ENCODE measurements at places on chromosomes 3 and 15.

DNA sequence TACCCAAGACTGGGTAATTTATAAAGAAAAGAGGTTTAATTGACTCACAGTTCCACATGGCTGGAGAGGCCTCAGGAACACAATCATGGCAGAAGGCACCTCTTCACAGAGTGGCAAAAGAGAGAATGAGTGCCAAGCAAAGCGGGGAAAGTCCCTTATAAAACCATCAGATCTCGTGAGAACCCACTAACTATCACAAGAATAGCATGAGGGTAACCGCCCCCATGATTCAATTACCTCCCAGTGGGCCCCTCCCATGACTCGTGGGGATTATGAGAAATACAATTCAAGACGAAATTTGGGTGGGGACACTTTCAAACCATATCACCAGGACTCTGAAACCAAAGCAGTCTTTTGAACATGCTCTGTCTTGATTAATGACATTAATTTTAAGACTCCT lies 7.0 kb downstream of the RTP3 start:
- DNase-seq = no peak

- no peak for DNase-seq
These were observed 959 bp downstream of the SFMBT1 start for GRCh38 chr3:53044711-53045517.

DNA sequence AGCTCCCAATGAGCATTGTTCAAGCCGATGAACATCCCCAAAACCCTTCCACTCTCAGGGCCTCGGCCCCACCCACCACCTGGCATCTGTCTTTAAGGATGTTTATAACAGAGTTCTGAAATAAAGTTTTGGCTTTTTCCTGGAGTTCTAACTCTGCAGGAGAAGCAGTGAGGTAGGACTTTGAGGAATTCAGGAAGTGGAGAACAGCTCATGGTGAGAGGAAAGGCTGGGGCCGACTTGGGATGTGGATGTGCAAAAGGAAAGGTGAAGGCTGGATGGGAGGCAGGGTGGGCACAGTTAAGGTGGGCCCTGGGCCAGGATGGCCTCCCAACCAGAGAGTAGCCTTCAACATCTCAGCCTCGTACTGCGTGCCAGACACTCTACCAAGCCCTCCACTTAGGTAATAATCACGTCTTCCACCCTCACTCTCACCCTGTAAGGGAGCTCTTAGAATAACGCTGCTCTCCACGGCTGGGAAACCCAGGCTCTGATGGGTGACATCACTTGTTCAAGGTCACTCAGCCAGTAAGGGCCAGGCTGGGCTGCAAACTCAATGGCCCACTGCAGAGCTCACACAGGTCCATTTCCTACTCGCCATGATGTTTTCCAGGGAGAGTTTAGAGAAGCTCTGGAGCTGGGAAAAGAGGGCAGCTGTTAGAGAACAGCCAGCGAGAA lies 28.5 kb downstream of the LIPC start:
- DNase-seq = no peak

- no peak for DNase-seq
These were observed 317.3 kb upstream of the NAALADL2 start for GRCh38 chr3:174541708-174542315.

DNA sequence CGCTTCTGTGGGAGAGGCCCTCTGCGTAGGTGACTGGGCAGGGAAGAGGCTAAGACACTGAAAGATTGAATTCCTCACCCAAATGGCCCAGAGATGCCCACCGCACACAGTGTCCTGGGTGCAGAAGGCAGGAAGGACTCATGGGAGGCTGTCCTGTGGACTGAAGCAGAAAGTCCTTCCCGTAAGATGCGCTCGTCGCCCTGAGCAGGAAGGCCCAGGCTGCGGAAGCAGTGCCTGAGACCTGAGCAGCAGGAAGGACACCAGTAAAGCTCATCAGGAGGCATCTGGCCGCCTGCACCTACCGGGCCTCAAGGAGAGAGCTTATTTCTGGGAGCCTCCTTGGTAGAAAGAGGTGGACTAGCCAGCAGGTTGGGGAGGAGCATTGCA lies 3.3 kb downstream of the PAK6 start:
- DNase-seq = no peak

DNA sequence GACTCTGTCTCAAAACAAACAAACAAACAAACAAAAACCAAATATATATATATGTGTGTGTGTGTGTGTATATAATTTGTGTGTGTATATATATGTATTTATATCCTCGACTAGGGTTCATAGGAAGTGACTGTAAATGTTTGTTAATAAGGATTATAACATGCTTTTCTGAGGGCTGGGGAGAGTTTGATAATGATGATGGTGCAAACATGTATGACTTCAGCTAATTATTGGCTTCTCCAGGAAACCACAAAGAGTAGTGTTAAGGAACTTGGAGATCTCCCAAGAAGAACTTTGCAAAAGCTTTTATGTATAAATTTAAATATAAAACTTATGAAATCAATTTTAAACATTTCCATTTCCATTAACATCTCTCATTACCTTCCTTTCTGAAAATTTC lies 3.9 kb upstream of the OPA1 start:
- no peak for DNase-seq

- DNase-seq = no peak
These were observed 102.5 kb downstream of the AKAP13 start for GRCh38 chr15:85482894-85483293.

GRCh38 chr3:120848503-120848902 lies 59.5 kb upstream of the STXBP5L start:
- no peak for DNase-seq

DNA sequence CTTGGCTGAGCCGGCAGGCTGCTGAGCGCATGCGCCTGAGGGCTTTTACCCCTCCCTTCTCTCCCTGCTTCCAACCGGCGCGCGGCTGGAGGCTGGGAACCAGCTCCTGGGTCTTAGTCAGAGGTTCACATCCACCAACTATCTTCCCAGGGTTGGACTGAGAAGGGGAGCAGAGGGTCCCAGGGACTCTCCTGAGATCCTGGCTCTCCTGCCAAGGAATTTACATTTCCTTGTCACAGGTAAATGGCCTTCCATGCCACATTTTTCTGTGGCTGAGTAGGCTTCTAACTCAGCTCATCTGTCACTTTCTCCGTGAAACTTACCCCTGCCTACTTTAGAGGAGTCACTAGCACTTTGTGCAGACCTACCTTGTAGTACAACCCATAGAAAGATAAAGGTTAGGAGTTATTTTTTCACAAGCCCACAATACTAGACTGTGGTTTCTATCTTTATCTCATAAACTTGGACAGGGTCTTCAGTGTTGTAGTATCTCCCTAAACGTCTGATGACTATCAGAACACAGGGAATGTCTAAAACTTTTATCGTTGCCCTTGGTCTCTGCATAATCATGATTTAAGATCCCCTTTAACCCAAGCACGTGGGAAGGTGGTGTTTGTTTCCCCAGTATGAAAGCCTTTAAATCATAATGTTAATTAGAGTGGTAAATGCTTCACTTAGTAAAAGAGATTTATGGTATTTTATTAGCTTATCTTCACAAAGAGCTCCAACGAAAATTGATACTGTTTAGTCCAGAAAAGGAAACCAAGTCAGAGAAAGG lies 638 bp upstream of the TBC1D5 start:
- DNase-seq = no peak

DNA sequence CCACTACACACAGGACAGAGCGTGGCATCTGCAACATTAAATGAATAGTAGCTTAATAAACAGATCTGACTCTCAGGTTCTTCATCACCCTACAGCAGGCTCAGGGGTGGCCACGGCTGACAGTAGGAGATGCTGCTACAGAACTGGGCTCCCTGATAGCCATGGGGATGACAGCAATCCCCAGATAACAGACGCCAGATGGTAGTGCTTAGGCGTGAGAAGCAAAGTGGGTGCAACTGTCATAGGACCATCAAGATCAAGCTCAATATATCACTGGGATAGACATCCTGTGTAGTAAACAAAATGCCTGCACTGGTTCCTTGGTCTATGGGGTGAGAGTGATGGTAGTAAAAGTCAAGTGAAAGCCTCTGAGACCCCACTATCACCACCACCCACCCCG lies 2.6 kb upstream of the TPRA1 start:
- no peak for DNase-seq

- no peak for DNase-seq
These were observed 457 bp upstream of the DNAJA4 start for GRCh38 chr15:78263907-78264303.

DNA sequence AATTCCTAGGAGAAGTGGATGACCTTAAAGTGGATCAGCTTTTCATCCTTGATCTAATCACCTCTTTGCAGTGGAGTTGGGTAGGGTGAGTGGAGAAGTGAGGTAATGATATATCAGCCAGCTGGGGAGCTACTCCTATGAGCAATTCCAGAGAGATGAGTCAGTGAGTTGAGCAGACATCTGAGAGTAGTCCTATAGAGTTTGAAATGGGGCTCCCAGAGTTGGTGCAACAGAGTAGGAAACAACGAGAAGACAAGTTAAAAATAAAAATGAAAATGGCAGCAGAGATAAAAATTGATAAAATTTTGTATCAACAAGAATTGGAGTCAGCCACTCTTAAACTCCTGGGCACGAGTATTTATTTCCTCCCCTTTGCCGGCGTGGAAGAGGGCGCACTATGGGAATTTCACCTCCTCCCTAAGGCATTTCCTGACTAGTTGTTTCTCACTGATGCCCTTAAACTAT lies 150.8 kb upstream of the DPH6 start:
- DNase-seq = peak; percentile 25

DNA sequence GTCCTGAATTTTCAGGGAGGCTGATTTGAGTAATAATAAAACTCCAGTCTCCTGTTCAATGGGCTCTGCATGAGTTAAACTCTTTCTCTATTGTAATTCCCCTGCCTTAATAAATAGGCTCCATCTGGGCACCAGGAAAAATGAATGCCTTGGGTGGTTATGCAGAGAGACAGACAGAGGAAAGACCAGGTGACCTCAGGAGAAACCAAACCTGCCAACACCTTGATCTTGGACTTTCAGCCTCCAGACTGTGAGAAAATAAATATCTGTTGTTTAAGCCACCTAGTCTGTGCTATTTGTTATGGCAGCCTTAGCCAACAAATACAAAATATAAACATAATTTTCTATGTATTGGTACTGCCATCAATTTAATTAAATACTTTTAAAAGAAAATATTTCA lies 64.8 kb upstream of the RAP2B start:
- DNase-seq = no peak

DNA sequence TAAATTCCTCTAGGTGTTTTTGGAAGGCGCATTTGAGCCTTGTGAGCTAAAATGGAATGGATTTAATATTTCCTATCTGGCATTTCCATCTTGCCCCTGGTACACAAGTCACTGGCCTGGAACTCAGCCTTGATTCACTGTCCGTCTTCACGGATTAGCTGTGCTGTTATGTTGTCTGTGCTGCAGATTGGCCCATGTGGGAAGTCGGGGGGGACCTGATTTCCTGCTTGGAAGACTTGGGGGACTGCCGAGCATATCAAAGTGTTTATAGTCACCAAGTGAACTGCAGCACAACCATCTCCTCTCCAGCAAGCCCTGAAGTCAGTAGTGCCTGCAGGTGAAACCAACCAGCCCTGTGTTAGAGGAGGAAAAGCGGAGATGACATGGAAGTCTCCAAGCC lies 12.2 kb downstream of the GHRL start:
- DNase-seq = no peak

DNA sequence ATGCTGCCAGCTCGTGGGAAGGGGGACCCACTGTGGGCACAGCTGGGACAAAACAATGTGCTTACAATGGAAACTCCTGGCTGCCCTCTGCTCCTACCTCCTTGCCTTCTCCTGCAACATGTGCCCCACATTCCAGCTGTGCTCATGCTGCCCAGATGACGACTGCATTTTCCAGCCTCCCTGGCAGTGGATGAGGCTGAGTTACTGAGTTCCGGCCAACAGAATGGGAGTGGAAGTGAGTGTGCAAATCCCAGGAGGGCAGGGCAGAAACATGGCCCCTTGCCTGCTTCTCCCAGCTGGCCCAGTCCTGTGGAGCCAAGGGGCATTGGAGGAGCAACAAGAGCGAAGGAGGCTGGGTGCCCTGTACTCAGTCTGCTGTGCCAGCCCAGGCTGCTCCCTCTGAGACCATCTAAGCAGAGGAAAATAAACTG lies 17.1 kb downstream of the KLF15 start:
- DNase-seq = no peak

Measured in NT2/D1 (cell line).